ENCODE measurements at places on chromosomes 5 and 9. TPM values are rescaled to one million over a fixed set of nuclear protein-coding genes. Genes with fewer than 3 reads are reported as not detected.

The GPRIN1 gene
- 5.7 TPM for total RNA-seq

The TLR4 gene
- 5.0 TPM for total RNA-seq

The BAG1 gene
- 96.6 TPM for total RNA-seq

The CDH6 gene
- total RNA-seq, result 0.87 TPM

The GBGT1 gene
- total RNA-seq, result 5.6 TPM

The HTR4 gene
- 0.63 TPM for total RNA-seq

The PCDH12 gene
- total RNA-seq, result 0.31 TPM

The GMCL2 gene
- total RNA-seq, result 11.0 TPM

The DIRAS2 gene
- total RNA-seq, result not detected

The CREBRF gene
- total RNA-seq, result 58.4 TPM

The ZNF484 gene
- 10.4 TPM for total RNA-seq

The SV2C gene
- 0.87 TPM for total RNA-seq

The MCC gene
- total RNA-seq, result 23.7 TPM

The ASPN gene
- 0.39 TPM for total RNA-seq

The PTPDC1 gene
- total RNA-seq, result 32.3 TPM

The RLN1 gene
- total RNA-seq, result 0.43 TPM

The G3BP1 gene
- 112 TPM for total RNA-seq

The C1QTNF3 gene
- total RNA-seq, result 14.1 TPM

The C5orf58 gene
- 40.9 TPM for total RNA-seq

The SPINK4 gene
- total RNA-seq, result not detected

The IL33 gene
- 2.9 TPM for total RNA-seq

The ISL1 gene
- 5.4 TPM for total RNA-seq

The PPIC gene
- total RNA-seq, result 18.5 TPM

The IFNA21 gene
- total RNA-seq, result not detected

The XPA gene
- 10.6 TPM for total RNA-seq

The GRM6 gene
- total RNA-seq, result 1.1 TPM

The RALGDS gene
- total RNA-seq, result 32.5 TPM

The PCDHA1 gene
- total RNA-seq, result 2.6 TPM

The IFNA5 gene
- total RNA-seq, result not detected

The CCT5 gene
- 189 TPM for total RNA-seq

The EGR1 gene
- total RNA-seq, result 11.9 TPM

The PCDHA6 gene
- total RNA-seq, result 4.6 TPM

The SPINK7 gene
- total RNA-seq, result not detected

The SARDH gene
- 5.1 TPM for total RNA-seq

The ZBED3 gene
- 14.5 TPM for total RNA-seq

The LMBRD2 gene
- total RNA-seq, result 8.2 TPM

The TMEM174 gene
- total RNA-seq, result not detected

The RASGRF2 gene
- 7.8 TPM for total RNA-seq

The SLF1 gene
- 34.9 TPM for total RNA-seq

The TJP2 gene
- total RNA-seq, result 168 TPM

The OTULINL gene
- total RNA-seq, result 11.3 TPM

The PALM2AKAP2 gene
- total RNA-seq, result 0.87 TPM

The RPP25L gene
- total RNA-seq, result 23.5 TPM

The DENND1A gene
- 47.4 TPM for total RNA-seq

The SLC6A19 gene
- total RNA-seq, result 0.16 TPM

The TMEM161B gene
- total RNA-seq, result 23.5 TPM

All from testis (tissue), 5 donors.